Upper lobe of right lung (tissue), 1 donor: ENCODE measurements at places on chromosomes 2 and 18. TPM values are rescaled to one million over a fixed set of nuclear protein-coding genes. Genes with fewer than 3 reads are reported as not detected.

Gene SERPINB12
- not detected for total RNA-seq

Gene CD8B
- 2.1 TPM for total RNA-seq

Gene MLPH
- total RNA-seq, result 423 TPM

Gene RAB6C
- not detected for total RNA-seq

Gene ABCG8
- total RNA-seq, result not detected

- peaks cover 21% of the 10 kb centered on the region for H3K4me1 ChIP-seq
- no peak overlapping the region for H3K4me3 ChIP-seq
- H3K36me3 ChIP-seq, result no peaks in the 10 kb centered on the region
- no peak for DNase-seq
- no peak overlapping the region for H3K27ac ChIP-seq
Observed at GRCh38 chr2:45814951-45815621, 163.6 kb downstream of the PRKCE start.

DNA sequence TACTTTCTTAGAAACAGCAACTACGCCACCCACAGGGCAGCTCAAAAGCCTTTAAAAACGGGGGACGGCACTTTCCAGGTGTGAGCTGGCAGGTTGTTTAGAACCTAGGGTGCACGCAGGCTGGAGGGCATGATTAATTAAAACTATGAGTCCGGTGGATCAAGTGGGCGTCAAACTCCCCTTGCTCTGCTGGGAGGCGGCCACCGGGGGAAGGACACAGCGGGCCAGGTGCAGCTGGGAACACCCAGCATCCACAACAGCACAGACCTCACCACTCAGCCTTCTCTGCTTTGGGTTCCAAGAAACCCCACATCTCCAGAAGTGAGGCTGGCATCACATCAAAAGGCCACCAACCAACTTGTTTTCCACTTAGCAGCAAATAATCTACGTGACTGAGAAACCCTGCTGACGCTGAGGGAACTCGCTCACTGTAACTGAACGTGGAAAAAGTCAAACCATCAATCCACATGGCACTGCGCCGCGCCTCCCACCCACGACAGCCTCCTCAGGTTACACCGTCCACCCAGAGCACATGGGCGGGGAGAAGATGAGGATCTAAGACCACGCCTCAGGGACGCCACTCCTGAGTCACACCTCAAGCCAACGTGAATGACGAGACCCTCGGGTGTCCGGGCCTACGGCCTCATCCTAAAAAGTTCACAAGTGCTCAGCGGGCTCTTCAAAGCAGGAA lies 118.2 kb downstream of the ZNF516 start:
- no peak overlapping the region for H3K27ac ChIP-seq
- no peak overlapping the region for H3K4me3 ChIP-seq
- peaks cover 7% of the 10 kb centered on the region for H3K36me3 ChIP-seq
- H3K27me3 ChIP-seq, result no peaks in the 10 kb centered on the region
- no peaks in the 10 kb centered on the region for H3K4me1 ChIP-seq
- no peak for DNase-seq

GRCh38 chr2:213227458-213227857 lies 56.8 kb upstream of the SPAG16 start:
- H3K36me3 ChIP-seq, result no peaks in the 10 kb centered on the region
- no peak overlapping the region for H3K4me3 ChIP-seq
- H3K4me1 ChIP-seq, result no peaks in the 10 kb centered on the region
- H3K27ac ChIP-seq, result no peak overlapping the region

GRCh38 chr2:120995152-120995551 lies 259.5 kb downstream of the GLI2 start:
- H3K36me3 ChIP-seq, result no peaks in the 10 kb centered on the region
- H3K27ac ChIP-seq, result no peak overlapping the region
- no peaks in the 10 kb centered on the region for H3K27me3 ChIP-seq
- H3K4me3 ChIP-seq, result no peak overlapping the region
- DNase-seq, result no peak
- no peaks in the 10 kb centered on the region for H3K4me1 ChIP-seq

- DNase-seq, result no peak
- H3K4me1 ChIP-seq, result no peaks in the 10 kb centered on the region
- H3K4me3 ChIP-seq, result no peak overlapping the region
- H3K27ac ChIP-seq, result no peak overlapping the region
- no peaks in the 10 kb centered on the region for H3K27me3 ChIP-seq
Observed at GRCh38 chr18:3832025-3832638, 382.2 kb downstream of the TGIF1 start.

DNA sequence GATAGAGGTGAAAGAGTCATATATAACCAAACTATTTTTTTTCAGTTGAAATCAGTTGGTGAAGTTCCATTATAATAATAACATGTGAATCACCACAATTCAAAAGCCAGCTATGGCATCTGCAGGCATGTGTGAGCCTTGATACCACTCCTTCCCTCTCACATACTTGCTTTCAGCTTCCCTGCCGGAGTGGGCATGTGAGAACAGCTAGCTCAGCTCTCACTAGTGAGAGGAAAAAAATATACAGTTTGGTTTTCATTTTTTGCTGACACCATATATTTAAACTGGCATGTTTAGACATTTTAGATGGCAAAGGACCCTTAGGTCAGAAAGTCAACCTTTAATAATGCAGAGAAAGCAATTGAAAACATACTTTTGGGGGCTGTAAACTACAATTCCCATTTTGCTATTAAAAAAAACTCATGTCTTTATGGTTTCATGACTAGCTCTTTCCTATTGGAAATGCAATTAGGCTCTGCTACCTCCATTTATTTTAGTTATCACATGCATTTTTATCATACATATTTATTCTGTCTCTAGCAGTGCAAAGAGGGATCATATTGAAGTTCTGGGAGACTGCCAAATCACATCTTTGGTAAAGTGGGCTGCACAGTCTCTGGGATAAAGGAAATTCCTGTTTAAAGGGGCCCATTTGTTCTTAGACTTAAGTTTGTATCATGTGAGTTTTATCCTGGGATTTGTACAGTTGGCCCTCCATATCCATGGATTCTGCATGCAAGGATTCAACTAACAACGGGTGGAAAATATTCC lies 33.2 kb upstream of the SLC40A1 start:
- H3K4me1 ChIP-seq, result peaks cover 34% of the 10 kb centered on the region
- H3K27me3 ChIP-seq, result no peaks in the 10 kb centered on the region
- no peaks in the 10 kb centered on the region for H3K36me3 ChIP-seq
- no peak for DNase-seq

- peaks cover 73% of the 10 kb centered on the region for H3K4me1 ChIP-seq
- no peaks in the 10 kb centered on the region for H3K36me3 ChIP-seq
- no peaks in the 10 kb centered on the region for H3K27me3 ChIP-seq
- H3K4me3 ChIP-seq, result peak overlapping the region; percentile 64
Observed at GRCh38 chr2:54557601-54558187, 101.6 kb downstream of the SPTBN1 start.

- no peaks in the 10 kb centered on the region for H3K4me1 ChIP-seq
- peak; percentile 53 for DNase-seq
- no peak overlapping the region for H3K27ac ChIP-seq
- H3K4me3 ChIP-seq, result no peak overlapping the region
- H3K27me3 ChIP-seq, result no peaks in the 10 kb centered on the region
Observed at GRCh38 chr18:49747876-49748275, 65.5 kb downstream of the ACAA2 start.

DNA sequence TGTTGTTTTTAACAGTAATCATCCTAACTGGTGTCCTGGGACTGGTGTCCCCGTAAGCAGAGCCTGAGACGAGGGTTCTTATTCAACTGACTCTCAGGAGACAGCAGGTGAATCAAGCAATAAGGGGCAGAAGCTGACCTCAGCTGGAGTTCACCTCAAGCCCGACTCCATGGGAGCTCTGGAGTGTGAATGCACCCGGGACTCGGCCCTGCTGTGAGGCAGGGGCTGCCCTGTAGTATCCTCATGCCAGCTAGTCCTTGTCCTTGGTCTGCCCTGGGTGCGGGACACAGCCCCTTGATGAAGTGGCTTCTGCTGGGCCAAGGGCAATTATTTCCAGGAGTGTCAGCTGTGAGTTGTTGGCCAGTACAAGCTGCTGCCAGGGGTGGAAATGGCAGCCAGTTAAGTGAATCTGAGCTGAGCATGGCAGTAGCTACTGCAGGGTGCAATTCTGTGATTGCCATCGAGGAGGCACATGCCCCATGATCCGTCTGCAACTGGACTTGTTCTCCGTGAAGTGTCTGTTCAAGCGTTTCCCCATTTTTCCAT lies 54.9 kb upstream of the OTOS start:
- no peaks in the 10 kb centered on the region for H3K27me3 ChIP-seq
- no peaks in the 10 kb centered on the region for H3K4me1 ChIP-seq
- peak; percentile 40 for DNase-seq
- H3K36me3 ChIP-seq, result no peaks in the 10 kb centered on the region

DNA sequence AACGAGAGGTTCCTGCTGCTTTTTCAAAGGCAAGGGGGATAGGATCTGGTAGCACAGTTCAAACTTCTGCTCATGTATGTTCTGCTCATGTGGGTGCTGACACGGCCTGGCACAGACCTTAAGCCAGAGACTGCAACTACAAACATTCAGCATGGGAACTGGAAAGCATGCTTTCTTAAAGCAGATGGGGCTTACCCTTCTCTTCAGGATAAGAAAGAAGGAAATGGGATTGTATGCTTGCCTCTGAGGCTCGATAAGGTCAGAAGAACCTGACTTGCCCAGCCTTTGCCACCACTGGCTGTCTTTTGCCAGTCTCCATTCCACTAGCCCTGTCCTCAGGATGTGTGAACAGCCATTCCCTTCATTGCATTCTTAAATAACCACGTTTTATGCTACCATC lies 10.7 kb downstream of the DOCK10 start:
- no peaks in the 10 kb centered on the region for H3K27me3 ChIP-seq
- H3K4me1 ChIP-seq, result no peaks in the 10 kb centered on the region
- H3K4me3 ChIP-seq, result no peak overlapping the region
- no peak overlapping the region for H3K27ac ChIP-seq
- DNase-seq, result no peak

DNA sequence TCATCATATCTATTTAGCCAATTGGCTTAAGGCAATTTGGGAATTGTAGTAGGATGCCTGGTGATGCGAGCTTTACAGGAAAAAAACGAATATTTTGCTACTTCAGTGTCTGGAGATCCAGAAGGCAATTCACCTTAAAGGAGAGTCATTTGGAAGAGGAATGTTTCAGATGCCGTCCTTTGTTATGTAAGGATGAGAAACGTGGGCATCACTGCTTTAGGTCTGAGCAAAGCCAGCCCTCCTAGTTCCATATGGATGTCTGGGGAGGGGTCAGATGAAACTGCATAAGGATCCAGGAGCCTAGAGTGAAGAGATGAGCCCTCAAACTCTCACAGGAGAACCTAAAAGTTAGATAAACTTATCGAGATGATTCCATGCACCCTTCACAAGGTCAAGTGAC lies 30.9 kb upstream of the DOCK10 start:
- H3K27me3 ChIP-seq, result no peaks in the 10 kb centered on the region
- no peaks in the 10 kb centered on the region for H3K4me1 ChIP-seq
- no peak overlapping the region for H3K27ac ChIP-seq
- H3K36me3 ChIP-seq, result no peaks in the 10 kb centered on the region
- H3K4me3 ChIP-seq, result no peak overlapping the region
- no peak for DNase-seq

DNA sequence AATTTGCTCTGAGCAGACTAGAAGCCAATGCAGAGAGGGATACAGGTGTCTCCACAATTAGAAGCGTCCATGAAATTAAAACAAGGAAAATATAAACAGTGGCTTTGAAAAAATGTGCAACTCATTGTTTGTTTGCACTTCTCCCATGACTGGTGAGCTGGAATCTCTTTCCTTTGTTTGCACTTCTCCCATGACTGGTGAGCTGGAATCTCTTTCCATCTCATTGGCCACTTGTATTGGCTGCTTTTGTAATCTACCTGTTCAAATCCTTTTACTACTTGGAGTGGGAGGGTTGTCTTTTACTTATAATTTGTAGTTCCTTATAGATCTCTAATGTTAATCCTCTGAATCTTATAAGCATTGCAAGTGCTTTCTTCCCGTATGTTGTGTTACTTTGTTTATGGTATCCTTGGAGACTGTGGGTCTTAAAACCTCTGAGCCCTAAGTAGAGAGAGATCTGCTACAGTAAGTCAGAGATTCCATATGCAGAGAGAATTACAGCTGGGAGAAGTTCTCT lies 94.1 kb downstream of the RTN4 start:
- DNase-seq, result no peak
- no peak overlapping the region for H3K4me3 ChIP-seq
- peaks cover 3% of the 10 kb centered on the region for H3K4me1 ChIP-seq
- H3K27me3 ChIP-seq, result no peaks in the 10 kb centered on the region

- H3K4me1 ChIP-seq, result no peaks in the 10 kb centered on the region
- no peaks in the 10 kb centered on the region for H3K36me3 ChIP-seq
- no peaks in the 10 kb centered on the region for H3K27me3 ChIP-seq
Observed at GRCh38 chr2:196821195-196821594, 12.0 kb upstream of the C2orf66 start.

DNA sequence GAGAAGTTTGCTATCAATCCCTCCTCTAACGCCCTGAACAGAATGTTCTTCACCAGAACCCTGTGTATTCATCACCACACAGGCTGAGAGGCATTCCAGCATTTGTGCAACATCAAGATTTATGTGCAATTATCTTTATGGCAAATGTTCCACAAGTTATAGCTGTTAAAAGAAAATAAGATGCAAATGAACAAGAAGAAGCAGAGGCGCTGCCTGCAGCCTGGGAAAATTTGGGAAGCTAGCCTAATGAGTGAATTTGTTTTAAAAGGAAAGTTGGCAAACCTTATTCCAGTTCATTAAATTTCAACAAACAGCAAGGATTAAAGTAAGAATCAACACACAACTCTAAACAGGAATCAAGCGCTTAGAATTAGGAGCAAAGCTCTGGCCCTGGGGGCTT lies 5.3 kb downstream of the TPO start:
- DNase-seq, result no peak
- H3K36me3 ChIP-seq, result no peaks in the 10 kb centered on the region
- no peak overlapping the region for H3K27ac ChIP-seq
- H3K4me1 ChIP-seq, result no peaks in the 10 kb centered on the region

DNA sequence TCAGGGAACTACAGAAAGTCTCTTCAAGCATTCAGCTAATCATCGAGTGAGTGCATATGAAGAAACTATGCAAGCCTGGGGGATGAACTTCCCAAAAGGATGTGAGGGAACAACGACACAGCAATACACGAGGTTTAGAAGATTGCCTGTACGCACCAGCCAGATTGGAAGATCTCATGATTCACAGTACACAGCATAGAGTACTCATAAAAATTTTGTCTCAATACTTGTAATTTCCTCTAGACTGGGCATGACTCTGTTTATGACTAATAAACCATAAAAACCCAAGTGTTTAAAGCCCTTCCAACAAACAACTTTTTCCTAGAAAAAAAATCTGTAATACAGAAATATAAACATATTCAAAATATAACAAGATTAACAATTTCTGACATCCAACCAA lies 279.7 kb downstream of the KCNJ3 start:
- no peak overlapping the region for H3K27ac ChIP-seq
- no peaks in the 10 kb centered on the region for H3K4me1 ChIP-seq
- DNase-seq, result no peak

- no peak for DNase-seq
- no peaks in the 10 kb centered on the region for H3K36me3 ChIP-seq
- H3K4me3 ChIP-seq, result no peak overlapping the region
- H3K4me1 ChIP-seq, result no peaks in the 10 kb centered on the region
Observed at GRCh38 chr2:53600815-53601214, 166.8 kb upstream of the CHAC2 start.
